ENCODE measurements at places on chromosomes 2 and 18.

DNA sequence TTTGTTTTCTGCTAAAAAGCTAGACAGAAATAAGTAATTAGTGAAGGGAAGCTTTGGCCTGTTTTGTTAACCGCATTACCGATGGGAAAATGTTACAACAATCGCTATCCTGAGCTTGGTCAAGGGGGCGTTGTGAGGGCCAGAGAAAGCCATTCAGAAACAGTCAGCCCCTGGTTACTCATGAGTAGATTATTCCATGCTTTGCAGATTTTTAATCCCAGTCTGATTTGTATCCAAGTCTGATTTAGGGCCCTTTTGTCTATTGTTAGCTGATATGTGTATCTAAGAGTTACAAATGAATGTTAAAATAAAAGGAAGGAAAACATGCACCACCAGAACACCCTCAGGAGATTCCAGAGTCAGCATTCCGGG, 99.1 kb downstream of the PRPF40A start:
- DNase-seq, result no peak

- no peak for DNase-seq
Observed at GRCh38 chr2:74096052-74096451, 51.7 kb downstream of the BOLA3 start.

DNA sequence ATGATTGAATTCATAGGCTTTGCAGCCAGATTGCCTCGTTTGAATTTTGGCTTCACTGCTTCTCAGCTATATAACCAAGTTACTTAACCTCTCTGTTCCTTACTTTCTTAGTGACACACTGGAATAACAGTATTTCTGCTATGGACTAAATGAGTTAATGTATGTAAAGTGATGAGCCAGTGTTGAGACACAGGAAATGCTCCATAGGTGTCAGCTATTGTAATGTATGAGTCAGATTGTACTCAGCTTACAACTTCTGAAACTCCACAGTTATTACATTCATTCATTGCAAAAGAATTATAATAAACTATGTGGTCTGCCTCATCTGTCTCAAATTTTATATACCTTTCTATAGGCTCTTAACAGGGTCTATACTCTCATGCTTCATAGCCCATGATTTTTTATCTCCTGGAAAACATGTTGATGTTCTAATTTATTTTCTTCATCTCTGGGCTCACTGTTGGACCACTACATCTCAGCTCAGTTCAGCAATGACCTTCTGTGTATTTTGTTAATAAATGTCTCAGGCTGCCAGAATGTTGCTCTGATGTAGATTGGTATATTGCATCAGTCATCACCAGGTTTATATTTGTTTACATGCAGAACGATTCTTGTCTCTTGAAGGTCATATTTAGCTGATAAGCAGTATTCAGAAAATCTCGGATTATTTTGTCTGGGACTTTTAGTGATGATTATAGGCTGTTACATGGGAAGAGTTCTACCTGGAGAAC, 76.2 kb downstream of the MAP3K20 start:
- no peak for DNase-seq

DNA sequence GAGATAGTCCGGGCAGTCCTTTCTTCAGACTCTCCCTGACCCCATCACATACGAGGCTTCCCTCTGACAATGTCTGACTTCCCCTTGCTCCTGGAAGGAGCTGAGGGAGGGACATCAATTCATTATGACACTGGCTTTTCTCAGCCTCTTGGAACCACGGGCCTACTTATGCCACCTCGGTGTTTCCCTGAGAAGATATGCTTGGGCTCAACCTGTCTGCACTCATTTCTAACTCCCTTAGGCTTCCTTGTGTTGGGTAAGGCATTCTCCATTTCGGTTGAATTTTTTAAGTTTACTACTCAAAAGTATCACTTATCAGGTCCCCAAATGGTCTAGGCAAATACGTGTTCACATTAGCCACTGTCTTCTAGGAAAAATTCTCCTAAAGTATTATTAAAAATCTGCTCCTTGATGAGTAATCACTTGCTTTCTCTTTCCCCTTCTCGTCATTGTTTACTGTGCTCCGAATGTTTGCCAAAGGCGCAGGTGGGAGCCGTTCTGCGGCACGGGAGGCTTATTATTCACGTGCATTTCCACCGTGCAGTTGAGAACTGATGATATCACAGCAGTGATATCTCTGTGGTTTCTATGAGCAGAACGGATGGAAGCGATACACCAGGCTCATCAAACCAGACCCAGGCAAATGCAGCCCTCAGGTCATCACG, 33.1 kb downstream of the ARL4C start:
- DNase-seq, result peak; percentile 28

Measured in activated CD4-positive, CD25-positive, alpha-beta regulatory T cell (primary cell).